Stimulated activated CD4-positive, alpha-beta T cell treated with anti-CD3 and anti-CD28 coated beads, Interleukin-1b, Interleukin-23, amount 100 ng/mL, for 24 hours (primary cell): ENCODE measurements at places on chromosomes 13 and 19.

DNA sequence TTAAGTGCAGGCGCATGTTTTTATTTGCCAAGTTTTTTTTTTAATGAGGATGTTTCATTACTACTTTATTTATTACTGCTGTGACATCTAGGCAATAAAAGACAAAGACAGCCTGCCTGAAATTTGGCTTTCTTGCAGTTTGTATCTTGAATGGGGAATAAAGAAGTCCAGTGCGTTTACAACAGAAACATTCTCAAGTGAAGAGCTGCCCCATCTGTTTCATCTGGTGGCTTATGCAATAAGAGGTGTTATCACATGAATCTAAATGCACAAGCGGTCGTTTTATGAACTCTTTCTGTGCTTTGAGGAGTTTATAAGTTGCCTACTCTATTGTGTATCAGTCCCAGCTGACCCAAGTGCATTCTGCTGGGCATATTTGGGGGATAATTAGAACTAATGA is 12.6 kb upstream of the MAB21L1 start:
- DNase-seq: no peak

GRCh38 chr13:110308656-110309359 is 1.7 kb downstream of the COL4A2 start:
- DNase-seq: no peak

DNA sequence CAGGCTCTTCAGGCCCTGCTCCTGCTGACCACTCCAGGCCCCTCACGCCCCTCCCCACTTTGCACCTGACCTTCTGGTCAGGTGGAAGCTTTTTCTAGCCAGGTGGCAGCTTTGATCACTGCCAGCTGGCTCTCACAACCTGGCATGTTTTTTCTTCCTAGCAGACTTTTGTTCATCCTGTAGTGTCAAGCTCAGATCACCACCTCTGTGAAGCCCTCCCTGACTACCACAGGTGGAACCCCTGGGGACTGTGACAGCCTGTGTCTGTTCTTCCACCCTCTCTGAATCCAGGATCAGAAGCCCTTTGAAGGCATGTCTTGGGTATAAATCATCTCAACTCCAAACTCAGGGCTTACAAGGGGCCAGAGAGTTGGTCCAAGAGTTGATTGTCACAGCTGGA is 10.3 kb upstream of the CNFN start:
- no peak for DNase-seq

DNA sequence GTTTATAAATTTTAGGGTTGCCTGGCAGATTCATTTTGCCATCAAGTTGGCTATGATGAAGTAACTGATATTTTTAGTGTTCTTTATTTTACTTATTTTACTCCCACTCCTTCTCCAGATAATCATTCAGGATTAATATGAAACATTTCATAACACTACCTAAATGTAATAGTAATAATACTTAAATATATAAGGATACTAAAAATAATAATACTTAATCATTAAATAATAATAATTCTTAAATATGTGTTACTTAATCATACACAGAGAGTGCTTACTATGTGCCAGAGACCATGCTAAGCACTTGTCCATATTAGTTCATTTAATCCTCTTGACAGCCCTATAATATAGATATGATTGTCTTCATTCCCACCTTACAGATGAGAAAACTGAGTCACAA is 23.0 kb upstream of the OXGR1 start:
- DNase-seq: no peak

- DNase-seq: no peak
Measured at GRCh38 chr19:788983-789700, 8.1 kb upstream of the PTBP1 start.

GRCh38 chr19:41932259-41932719 is 4.0 kb upstream of the ERFL start:
- DNase-seq: no peak

DNA sequence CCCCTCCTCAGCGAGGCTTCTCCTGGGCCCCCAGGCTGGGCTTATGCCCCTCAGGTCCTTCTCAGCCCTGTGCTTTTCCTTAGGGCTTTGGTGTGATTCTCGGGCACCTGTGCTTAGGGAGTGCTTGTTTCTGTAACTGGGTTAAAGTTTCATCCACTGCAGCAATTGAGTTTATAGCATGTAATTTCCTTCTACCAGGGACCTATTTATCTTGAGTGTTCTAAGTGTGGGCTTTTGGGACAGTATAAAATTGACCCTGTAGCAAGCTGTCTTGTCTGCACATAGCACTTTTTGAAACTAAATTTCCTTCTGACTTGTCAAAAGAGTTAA is 47.6 kb downstream of the GATAD2A start:
- no peak for DNase-seq

DNA sequence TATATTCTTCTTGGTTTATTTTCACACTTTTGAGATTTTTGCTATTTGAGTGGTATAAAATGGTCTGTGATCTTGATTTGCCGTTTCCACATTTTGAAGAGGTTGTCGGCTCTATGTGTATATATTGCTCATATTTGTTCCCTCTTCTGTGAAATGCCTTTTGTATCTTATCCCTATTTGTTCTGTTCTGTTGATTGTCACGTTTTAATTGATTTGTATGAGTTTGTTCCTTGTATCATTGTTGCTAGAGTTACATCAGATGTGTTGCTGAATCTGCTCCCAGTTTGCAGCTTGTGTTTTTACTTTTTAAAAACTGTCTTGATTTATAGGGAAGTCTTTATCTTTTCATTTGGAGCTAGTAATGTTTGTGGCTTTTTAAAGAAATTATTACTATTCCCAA is 17.1 kb downstream of the USPL1 start:
- no peak for DNase-seq

GRCh38 chr13:45728759-45729158 is 26.6 kb downstream of the CBY2 start:
- no peak for DNase-seq

- no peak for DNase-seq
Measured at GRCh38 chr13:80151016-80151415, 189.9 kb downstream of the SPRY2 start.

DNA sequence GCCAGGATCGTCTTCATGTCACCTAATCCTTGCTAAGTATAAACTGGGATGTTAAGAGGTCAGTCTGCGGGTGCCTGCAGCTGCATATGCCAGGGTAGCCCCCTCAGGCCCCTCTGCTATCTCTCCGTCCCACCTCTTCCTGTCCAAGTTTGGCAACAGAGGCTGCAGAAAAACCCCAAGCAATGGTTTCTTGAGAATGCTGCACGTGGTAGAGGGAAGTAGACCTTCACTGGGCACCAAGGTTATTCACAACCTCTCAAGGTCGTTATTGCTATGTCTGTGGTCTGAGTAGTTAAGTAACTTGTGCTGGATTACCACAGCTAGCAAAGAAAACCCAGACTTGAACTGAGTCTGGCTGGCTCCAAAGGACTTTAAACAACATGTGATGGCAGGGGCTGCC is 77.9 kb upstream of the XPO4 start:
- no peak for DNase-seq

GRCh38 chr13:104071806-104072205 is 1005.6 kb upstream of the SLC10A2 start:
- no peak for DNase-seq

GRCh38 chr13:96615252-96615651 is 379.0 kb downstream of the OXGR1 start:
- no peak for DNase-seq

DNA sequence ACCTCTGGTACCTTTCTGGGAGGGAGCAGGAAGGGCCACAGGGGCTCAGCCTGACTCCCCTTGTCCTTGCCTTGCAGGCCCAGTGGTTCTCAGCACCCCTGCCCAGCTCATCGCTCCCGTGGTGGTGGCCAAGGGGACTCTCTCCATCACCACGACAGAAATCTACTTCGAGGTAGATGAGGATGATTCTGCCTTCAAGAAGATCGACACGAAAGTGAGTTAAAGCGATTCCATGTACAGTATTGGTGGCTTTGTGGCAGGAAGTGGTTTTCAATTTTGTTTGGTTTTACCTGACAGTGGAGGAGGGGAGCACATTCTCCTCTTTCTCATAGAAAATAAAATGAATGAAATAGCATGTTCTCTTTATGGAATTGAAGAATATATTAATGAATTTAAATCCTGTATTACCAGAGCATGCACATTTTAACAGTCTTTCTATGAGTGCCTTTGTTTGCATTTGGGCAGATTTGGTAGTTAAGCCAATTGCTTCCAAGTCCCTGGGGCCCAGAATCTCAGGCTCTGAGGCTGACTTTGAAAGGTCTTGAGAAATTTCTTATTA is 4.1 kb downstream of the MAB21L1 start:
- DNase-seq: no peak

DNA sequence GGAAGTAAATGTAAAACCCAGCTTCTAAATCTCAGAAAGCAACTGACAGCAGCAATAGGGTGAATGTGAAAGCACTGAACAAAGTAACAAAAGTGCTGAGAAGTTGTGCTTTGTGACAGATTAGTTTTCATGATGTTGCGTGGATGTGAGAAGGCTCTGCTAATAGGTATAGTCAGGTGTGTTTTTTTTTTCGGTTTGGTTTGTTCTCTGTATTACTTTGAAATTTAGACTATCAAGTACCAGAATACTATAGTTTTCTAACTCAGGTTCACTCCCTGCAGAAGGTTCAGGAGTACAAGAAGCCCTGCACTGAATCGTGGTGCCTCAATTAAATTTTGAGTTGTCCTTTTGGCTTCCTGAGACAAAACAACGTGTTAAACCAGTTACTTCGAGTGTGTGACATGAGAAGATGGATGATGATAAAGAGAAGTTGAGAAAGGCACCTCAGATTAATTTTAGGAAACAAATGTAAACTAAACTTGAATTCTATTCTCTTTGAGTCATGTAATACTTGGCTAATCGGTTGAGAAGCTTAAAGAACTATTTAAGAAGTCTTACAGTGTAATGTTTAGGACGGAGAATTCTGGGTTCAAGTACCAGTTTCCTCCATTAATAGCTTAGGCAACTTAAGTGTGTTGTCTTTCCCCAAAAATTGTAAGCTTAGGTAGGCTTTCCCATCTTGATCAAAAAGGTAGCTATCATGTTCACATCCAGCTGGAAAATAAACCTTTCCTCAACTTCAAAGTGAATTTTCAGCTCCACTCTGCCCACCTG is 10.3 kb downstream of the MIR17HG start:
- no peak for DNase-seq

DNA sequence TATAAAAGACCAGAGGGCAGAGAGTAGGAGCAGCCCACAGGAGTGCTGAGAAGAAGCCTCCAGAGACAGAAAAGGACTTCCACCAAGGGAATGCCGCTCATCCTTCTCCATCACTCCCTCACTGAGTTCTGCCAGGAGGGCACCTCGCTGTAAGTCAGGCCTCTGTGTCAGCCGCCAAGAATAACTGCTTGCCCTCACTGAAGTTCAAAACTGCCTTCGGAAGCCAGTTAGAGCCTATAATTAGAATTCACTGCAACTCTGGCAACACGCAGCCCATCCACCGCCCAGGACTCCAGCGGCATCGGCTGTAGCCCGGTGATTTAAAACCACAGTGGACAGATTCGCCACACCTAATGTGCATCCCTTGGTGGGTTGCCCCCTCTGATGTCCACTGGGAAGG is 281.8 kb upstream of the ZNF507 start:
- DNase-seq: no peak

GRCh38 chr19:41999071-41999877 is 5.2 kb upstream of the ATP1A3 start:
- DNase-seq: no peak

- peak; percentile 18 for DNase-seq
Measured at GRCh38 chr13:24618011-24618955, 61.9 kb upstream of the ATP12A start.

GRCh38 chr13:111296417-111296816 is 24.0 kb upstream of the TEX29 start:
- DNase-seq: no peak

DNA sequence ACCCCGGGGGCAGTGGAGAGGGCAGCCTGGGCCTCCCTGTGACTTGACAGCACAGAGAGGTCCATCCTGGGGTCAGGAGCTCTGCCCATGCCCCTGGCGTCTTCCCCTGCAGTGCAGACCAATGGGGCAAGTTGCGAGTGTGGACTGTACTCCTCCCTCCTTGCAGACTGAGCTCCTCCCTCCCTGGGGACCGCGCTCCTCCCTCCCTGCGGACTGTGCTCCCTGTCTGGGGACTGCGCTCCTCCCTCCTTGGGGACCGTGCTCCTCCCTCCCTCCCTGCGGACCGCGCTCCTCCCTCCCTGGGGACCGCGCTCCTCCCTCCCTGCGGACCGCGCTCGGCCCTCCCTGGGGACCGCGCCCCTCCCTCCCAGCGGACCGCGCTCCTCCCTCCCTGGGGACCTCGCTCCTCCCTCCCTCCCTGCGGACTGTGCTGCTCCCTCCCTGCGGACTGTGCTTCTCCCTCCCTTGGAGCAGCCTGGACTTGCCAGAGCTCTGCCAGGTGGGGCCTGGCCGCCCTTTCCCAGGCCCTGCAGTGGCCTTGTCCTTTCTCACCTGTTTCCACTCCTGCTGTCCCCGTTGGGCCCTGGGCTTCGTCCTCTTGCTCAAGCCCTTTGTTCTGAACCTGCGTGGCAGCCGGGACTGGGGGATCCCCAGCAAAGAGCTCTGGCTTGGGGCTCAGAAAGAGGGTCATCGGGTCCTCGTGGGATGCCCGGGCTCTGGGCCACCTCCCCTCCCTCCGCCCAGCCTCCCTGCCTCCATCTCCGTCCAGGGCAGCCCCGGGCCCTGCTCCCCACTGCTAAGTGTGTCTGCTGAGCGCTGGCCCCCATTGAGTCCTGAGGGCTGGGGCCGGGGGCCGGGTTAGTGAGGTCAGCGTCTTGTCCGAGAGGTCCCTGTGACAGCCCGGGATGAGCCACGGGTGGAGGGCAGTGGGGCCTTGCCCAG is 6.8 kb downstream of the GAMT start:
- DNase-seq: no peak

DNA sequence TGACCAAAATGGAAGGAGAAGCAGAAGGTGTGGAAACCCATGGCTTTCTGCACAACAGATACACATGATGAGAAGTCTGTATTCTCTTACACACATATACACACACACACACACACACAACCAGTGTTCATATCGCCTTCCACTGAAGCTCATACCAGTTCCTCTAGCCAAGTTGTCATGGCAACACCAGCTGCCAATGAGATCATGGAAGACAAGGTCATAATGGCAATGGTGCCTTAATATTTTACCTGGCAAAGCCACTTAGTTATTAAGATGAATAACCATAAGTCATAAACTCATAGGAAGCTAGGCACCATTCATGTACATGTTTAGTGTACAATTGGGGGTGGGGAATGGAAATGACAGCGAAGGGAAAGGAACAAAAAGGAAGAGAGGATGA is 2.6 kb upstream of the DHRS12 start:
- DNase-seq: no peak

- no peak for DNase-seq
Measured at GRCh38 chr13:75945841-75946482, 309.8 kb downstream of the LMO7 start.

- DNase-seq: no peak
Measured at GRCh38 chr19:42335971-42336370, 10.5 kb downstream of the MEGF8 start.

- DNase-seq: no peak
Measured at GRCh38 chr13:19661561-19661960, 28.1 kb downstream of the MPHOSPH8 start.

GRCh38 chr13:98576200-98576945 is 534 bp downstream of the STK24 start:
- DNase-seq: no peak
